ENCODE measurements at places on chromosomes 12 and 14. TPM values are rescaled to one million over a fixed set of nuclear protein-coding genes. Genes with fewer than 3 reads are reported as not detected.
A peak's percentile ranks its signal among the peaks of the same experiment; 100 is the strongest.

- no peak for DNase-seq
These were observed 470.6 kb downstream of the EGLN3 start for GRCh38 chr14:33480071-33480886.

DNA sequence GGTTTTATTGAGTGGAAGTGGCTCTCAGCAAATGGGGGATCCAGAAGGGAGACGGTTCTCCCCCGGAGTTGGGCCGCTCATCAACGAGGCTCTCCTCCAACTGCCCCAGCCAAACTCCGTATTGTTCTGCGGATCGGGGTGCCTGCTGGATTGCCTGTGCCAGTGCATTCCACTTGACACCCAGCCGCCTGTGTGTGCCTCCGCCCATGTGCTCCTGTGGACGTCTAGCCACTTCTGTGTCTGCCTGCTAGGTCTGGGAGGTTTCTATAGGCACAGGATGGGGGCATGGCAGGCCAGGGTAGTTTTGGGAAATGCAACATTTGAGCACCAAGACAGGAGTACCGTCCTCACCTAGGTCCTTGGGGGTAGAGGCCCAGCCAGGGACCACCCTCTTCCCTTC lies 225.7 kb upstream of the AMIGO2 start:
- no peak for DNase-seq

DNA sequence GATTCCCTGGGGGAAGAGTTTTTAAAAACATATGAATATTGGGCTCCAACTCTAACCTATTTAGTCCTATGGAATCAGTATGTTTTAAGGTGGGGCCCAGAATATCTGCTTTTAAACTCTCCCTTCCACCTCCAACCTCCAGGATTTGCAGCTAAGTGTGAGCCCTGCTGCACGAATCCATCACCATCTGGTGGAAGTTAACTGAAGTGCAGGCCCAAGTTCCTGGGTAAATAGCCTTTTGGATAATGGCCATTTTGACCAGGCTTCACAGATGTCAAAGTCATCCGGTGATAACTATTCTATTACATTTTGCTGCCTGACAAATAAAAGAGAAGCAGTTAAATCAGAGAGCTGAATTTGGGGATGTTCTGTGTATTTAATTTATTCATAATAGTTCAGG lies 58.1 kb upstream of the RMST start:
- no peak for DNase-seq

DNA sequence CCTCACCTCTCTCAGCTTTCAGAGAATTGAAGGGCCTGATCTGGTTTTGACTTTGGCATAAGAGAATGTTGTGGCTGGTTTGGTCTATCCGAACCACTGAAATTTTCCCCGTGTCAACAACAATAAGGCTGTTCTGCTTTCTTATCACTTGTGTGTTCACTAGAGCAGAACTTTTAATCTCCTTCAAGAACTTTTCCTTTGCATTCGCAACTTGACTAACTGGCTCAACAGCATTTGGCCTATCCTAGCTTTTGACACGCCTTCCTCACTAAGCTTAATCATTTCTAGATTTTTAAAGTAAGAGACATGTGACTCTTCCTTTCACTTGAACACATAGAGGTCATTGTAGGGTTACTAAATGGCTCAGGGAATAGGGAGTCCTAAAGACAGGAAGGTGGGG lies 25.9 kb upstream of the EDDM3A start:
- DNase-seq, result no peak

- no peak for DNase-seq
These were observed 1.8 kb upstream of the CKAP4 start for GRCh38 chr12:106249411-106250135.

DNA sequence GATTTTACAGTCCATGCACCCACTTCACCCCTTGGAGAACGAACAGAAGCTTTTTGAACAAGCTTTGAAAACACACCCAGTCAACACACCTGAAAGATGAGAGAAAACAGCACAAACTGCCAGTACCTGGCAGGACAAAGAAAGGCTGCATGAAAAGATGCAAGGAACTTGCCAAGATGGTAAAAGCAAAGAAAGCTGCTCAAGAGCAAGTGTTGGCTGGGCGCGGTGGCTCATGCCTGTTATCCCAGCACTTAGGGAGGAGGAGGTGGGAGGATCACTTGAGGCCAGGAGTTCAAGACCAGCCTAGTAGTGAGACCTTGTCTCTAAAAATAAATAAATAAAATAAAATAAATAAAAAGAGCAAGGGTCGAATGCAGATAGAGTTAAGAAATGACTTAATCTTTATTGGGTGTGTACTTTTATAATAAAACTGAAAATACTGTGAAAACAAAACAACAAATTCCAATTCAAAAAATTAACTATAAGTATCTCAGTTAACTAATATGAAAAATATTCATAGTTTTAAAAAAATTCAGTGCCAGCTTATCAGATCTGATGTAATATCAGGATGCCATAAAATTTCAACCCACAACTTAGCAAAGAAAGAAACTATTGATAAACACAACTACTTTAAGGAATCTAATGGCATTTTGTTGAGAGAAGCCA lies 59.2 kb downstream of the HECTD4 start:
- DNase-seq, result no peak

GRCh38 chr12:31362759-31363415 lies 36.9 kb upstream of the SINHCAF start:
- DNase-seq, result no peak

GRCh38 chr12:121423253-121423652 lies 23.3 kb downstream of the RNF34 start:
- no peak for DNase-seq

- peak; percentile 61 for DNase-seq
These were observed 8.7 kb downstream of the SHMT2 start for GRCh38 chr12:57237932-57238853.

The RIMBP2 gene
- not detected for total RNA-seq

The FGF6 gene
- total RNA-seq, result not detected
